ENCODE measurements at places on chromosomes 7 and 10. TPM values are rescaled to one million over a fixed set of nuclear protein-coding genes. Genes with fewer than 3 reads are reported as not detected.

DNA sequence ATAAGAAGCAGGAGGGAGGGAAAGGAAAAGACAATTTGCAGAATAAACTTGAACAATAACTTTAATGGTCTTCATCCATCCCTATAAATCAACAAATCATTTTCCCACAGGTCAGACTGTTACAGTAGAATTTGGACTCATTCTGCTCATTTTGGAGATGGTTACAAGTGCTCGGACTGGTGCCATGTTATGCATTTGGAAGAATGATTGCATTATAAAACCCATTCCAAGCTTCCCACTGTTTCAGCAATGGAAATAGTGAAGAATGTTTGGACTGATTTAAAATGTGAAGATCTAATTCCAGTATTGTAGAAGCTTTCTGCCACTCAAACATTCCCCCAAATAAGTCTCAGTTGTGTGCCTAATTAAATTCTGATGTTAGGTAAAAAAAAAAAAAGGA, 99.7 kb upstream of the ZEB1 start:
- no peak for DNase-seq

DNA sequence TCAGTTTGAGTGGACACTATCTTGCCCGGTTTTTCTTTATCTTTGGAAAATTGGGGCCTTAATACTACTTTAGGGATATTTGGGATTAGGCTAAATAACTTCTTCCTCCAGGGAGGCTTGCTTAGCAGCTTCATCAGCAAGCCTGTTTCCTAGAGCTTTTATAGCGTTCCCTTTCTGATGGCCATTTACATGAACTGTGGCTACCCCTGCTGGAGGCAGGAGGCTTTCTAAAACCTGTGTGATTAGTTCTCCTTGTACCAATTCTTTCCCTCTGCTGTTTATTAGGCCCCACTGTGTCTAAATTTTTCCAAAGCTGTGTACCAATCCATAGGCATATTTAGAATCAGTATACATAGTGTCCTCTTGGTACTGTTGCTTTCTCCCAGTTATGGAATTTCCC, 61.7 kb upstream of the CNTNAP2 start:
- no peak for DNase-seq

GJD4 gene
- not detected for total RNA-seq

MOSPD3 gene
- total RNA-seq = 15.6 TPM

SMC3 gene
- 53.4 TPM for total RNA-seq

AKR1C2 gene
- total RNA-seq = not detected

DDC gene
- not detected for total RNA-seq

Data from CD4-positive, alpha-beta memory T cell (primary cell).